ENCODE measurements at places on chromosomes 6 and 20. TPM values are rescaled to one million over a fixed set of nuclear protein-coding genes. Genes with fewer than 3 reads are reported as not detected.

DNA sequence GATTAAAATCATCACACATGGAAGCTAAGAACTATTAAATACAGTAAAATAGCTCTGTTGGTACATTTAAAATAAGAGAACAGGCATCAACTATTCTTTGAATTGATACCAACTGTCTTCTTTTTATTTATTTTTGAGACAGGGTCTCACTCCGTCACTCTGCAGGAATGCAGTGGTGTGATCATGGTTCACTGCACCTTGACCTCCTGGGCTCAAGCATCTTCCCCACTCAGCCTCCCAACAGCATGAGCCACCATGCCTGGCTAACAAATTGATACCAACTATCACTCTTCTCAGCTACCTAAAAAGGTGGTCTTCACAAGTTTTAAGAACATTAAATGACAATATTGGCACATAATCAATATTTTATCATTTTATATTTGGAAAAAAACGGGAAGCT is 7.8 kb upstream of the PNISR start:
- DNase-seq, result no peak

DNA sequence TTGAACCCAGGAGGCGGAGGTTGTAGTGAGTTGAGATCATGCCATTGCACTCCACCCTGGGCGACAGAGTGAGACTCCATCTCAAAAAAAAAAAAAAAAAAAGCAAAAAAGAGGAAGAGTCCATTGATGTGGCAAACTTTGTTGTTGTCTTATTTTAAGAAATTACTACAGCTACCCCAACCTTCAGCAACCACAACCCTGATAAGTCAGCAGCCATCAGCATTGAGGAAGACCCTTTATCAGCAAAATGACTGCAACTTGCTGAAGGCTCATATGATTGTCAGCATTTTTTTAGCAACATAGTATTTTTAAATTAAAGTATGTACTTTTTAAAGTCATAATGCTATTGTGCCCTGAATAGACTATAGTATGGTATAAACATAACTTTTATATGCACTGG is 48.8 kb downstream of the ZFP64 start:
- no peak for DNase-seq

DNA sequence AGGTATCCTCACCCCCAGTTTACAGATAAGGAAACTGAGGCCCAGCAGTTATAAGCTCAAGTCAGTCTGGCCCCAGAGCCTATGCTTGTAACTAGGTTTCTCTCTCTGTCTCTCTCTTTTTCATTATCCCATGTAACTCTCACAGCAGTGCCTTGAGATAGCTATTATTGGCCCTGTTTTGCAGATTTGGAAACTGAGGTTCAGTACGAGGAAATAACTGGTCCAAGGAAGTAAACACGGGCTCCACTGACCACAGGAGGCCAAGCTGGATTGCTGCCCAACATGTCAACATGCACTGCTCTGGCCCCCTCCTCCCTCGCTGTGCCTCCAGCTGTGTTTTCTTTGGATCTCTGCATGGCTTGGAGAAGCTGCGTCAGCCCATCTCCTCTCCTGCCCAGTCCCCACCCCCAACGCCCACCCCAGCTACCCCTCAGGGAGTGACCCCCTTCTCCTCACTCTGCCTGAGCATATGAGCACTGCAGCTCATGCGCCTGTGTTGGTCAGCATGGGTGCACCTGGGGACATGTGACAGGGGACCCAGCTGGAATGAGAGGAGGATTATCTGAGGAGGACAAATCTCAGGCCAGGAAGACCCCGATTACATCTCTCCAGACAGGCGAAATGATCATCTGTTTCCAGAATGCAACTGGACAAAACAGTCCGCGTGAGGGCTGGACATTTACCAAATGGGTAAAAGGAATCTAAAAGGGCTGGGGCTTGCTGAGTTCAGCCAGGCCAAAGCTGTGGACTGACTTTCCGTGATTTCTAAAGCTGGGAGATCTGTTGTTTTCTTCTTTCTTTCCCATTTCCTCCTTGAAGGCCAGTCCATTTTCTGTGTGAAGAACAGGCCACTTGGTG is 7.8 kb upstream of the PLTP start:
- DNase-seq, result no peak

GRCh38 chr6:129679758-129680157 is 30.2 kb downstream of the ARHGAP18 start:
- DNase-seq, result no peak

Gene MRPS26
- 56.9 TPM for total RNA-seq

Gene GRM1
- 0.16 TPM for total RNA-seq

GRCh38 chr6:109292420-109292819 is 89.8 kb downstream of the CD164 start:
- no peak for DNase-seq

DNA sequence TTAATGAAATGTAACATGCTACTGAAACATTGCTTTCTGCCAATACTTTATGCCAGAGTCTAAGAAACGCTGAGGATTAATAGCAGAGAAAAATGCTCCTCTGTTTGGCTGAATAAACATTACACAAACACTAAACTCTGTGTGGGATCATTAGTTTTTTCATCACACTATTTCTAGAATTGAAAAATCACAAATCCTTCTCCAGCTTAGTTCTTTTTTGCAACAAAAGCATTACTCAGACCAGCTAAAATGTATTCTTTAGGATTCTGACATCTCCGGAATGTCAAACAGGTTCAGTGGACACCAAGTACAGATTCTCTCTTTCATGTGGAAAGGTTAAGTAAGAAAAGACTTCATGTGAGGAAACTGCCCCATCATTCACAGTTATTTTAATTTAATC is 226.9 kb downstream of the SIM1 start:
- no peak for DNase-seq

- DNase-seq, result peak; percentile 56
Observed at GRCh38 chr6:28207510-28208110, 17.5 kb upstream of the ZSCAN9 start.

DNA sequence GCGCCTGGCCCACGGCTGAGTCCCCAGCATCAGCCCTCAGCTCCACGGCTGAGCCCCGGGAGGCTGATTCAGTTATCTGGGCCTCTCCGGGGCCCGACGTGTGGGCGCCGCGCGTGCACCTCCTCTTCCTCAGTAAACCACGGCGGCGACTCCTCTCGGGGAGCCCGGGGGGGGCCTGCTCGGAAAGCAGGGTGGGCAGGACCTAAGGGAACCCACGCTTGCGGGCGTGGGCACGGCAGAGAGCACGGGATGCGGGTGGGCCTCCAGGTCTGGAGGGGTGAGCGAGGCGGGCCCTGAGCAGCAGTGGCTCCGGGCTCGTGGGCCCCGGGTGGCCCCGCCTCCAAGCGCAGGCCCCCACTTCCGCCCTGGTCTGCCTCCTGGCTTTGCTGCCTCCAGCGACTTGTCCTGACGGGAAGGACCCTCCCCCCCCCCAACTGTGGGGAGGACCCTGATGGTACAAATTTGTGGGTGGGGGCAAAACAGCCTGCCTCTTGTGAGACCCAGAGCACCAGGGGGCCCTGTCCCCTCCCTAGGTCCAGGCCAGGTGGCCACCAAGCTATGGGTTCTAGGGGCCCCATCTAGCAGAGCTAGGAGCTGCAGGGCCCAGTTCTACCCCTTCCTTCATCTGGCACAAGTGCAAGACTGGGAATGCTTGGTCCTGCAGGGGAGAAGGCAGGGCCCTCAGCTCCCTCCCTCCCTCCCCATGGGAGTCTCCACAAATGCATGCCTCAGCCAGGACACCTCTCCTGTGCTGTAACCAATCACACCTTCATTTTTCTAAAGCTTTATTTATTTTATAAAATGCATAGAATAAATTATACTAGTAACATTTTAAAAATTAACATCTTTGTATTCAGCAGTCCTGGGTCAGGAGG is 16.9 kb downstream of the UCKL1 start:
- no peak for DNase-seq

- DNase-seq, result no peak
Observed at GRCh38 chr6:104954190-104954797, 2.6 kb upstream of the LIN28B start.

- DNase-seq, result no peak
Observed at GRCh38 chr20:1499528-1500420, 8.6 kb upstream of the SIRPB2 start.

DNA sequence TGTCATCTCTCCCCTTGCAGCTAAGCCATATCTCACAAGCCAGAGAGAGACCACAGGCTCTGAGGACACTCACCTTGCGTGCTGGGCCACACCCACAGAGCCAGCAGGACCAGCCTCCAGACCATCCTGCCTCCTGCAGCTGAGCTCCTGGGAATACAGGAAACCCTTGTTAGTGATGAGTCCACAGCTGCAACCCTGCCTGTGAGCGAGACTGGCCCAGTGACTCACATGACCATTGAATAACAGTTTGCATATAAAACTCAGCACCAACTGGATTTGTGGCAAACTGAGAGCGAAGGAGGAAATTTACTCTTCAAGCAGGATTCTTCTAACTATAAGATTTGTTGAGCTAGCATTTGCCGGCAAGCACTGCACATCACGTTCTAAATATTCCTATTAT is 3.0 kb downstream of the THBS2 start:
- no peak for DNase-seq

Gene NRSN1
- 1.1 TPM for total RNA-seq

DNA sequence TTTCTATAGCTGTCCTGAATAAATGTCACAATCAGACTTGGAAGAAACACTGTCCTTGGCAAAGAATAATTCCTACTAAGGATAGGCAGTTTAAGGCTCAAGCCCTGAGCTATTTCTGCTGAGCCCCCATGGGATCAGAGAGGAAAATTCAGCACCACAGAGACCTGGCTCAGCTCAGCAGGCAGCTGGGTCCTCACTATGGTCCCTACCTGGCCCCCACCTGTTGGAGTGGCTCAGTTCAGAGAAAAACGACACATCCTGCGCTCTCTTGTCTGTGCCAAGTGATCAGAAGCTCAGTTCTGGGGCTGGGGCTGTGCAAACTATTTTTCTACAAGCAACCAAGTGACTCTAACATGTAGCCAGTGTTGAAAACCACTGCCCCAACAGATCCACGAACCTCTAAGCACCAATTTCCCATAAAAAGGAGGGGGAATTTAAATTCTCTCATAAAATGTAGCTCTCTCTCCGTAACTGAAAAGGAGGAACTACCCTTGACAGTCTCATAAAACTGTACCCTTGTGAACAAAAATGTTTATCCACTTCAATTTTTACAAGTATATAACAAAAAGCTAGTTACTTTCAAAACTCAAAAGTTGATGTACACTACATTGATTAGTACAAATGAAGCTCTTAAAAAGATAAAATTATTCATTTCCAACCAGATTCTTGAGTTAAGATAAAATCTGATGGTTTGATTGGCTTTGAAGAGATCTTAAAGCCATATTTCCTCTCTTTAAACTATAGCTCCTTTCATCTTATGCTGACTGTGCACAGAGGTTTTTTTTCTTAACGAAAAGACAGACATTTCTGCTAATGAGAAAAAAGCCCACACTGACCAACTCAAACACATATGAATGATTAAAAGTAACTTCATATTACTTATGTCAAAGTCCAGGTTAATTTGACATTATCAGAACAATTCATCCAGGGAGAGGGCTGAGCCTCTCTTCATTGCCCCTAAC is 52.0 kb downstream of the KIF13A start:
- no peak for DNase-seq

DNA sequence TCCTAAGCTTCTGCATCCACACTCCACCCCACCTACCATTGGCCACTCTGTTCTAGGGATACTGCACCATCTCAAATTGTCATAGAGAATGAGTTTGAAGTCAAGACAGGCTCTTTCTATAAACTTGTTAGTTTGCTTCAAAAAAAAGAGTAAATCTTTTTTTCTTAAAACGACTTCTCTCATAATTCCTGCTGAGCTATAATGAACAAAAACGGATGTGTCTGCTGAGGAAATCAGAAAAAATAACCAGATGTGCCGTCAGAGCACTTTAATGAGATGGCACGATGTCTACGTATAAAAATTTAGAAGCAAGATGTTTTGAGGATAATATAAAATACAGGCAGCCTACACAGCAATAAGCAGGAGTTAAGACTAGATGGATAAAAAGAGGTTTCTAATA is 24.0 kb upstream of the DDO start:
- no peak for DNase-seq

Gene GTF3C6
- total RNA-seq, result 58.8 TPM

DNA sequence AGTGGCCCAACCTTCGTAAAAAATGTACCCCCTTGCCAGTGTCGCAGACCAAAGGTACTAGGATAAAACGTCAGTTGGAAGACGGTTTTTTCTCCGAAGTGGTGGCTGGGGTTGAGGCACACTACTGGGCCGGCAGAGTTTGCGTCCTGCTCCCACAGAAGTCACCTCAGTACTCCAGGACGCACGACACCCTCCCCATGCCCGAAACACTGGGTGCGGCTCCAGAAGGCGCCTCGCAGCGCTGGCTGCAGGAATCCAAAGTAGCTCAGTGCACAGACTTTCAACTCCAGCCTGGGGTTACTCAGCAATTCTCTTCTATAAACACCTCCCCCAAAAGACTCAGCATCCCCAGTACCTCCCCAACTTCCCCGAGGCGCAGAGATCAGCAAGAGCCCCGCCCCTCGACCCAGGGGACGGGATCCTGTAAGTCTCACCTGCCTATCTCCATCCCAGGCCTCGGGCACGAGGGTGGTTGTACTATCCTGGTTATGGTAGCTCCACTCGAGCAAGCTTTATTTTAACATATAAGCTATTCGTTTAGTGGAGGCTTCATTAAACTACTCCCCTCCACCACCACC is 88.2 kb downstream of the ZFP64 start:
- DNase-seq, result no peak
